ENCODE measurements at places on chromosomes 4 and X.

- H3K36me3 ChIP-seq: no peaks in the 10 kb centered on the region
- H3K4me3 ChIP-seq: no peak overlapping the region
- no peak for DNase-seq
Measured at GRCh38 chr4:8336412-8337075, 67.0 kb downstream of the HTRA3 start.

- no peak overlapping the region for H3K27ac ChIP-seq
- H3K4me3 ChIP-seq: no peak overlapping the region
- H3K27me3 ChIP-seq: no peaks in the 10 kb centered on the region
- H3K36me3 ChIP-seq: no peaks in the 10 kb centered on the region
Measured at GRCh38 chr4:13980317-13981310, 353.1 kb upstream of the BOD1L1 start.

DNA sequence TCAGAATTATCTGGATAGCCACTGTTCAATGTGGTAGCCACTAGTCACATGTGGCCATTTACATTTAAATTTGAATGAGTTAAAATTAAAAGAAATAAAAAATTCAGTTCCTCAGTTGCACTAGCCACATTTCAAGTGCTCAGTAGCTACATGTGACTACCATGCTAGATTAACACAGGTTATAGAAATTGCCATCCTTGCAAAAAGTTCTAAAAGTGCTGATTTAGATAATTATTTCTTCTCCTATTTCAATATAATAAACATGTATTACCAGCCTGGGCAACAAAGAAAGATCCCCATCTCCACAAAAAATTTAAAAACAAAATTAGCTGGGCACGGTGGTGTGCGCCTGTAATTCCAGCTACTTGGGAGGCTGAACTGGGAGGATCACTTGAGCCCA, 11.7 kb upstream of the STAG2 start:
- H3K4me1 ChIP-seq: no peaks in the 10 kb centered on the region
- DNase-seq: no peak
- no peak overlapping the region for H3K4me3 ChIP-seq
- H3K27ac ChIP-seq: no peak overlapping the region
- no peaks in the 10 kb centered on the region for H3K27me3 ChIP-seq

- DNase-seq: no peak
- H3K27ac ChIP-seq: no peak overlapping the region
- peak overlapping the region; percentile 67 for H3K4me3 ChIP-seq
- H3K4me1 ChIP-seq: no peaks in the 10 kb centered on the region
- no peaks in the 10 kb centered on the region for H3K36me3 ChIP-seq
Measured at GRCh38 chrX:19990151-19990555, 708 bp downstream of the BCLAF3 start.

- H3K4me1 ChIP-seq: no peaks in the 10 kb centered on the region
- no peaks in the 10 kb centered on the region for H3K36me3 ChIP-seq
- no peak overlapping the region for H3K27ac ChIP-seq
- no peaks in the 10 kb centered on the region for H3K27me3 ChIP-seq
- DNase-seq: no peak
- H3K4me3 ChIP-seq: no peak overlapping the region
Measured at GRCh38 chrX:150759568-150760416, 66.6 kb downstream of the MTMR1 start.

- H3K4me3 ChIP-seq: no peak overlapping the region
- DNase-seq: no peak
- H3K36me3 ChIP-seq: no peaks in the 10 kb centered on the region
Measured at GRCh38 chrX:29318012-29318411, 730.8 kb downstream of the IL1RAPL1 start.

- H3K27me3 ChIP-seq: no peaks in the 10 kb centered on the region
- no peak for DNase-seq
- no peak overlapping the region for H3K27ac ChIP-seq
- H3K36me3 ChIP-seq: no peaks in the 10 kb centered on the region
- no peaks in the 10 kb centered on the region for H3K4me1 ChIP-seq
Measured at GRCh38 chr4:88660446-88661294, 37.0 kb downstream of the NAP1L5 start.

- H3K4me1 ChIP-seq: no peaks in the 10 kb centered on the region
- H3K27me3 ChIP-seq: no peaks in the 10 kb centered on the region
- H3K36me3 ChIP-seq: no peaks in the 10 kb centered on the region
- no peak overlapping the region for H3K27ac ChIP-seq
- no peak for DNase-seq
Measured at GRCh38 chr4:85426366-85426765, 48.6 kb upstream of the ARHGAP24 start.

GRCh38 chr4:27594922-27595321, 734.3 kb downstream of the STIM2 start:
- no peak for DNase-seq
- H3K4me3 ChIP-seq: no peak overlapping the region
- H3K27me3 ChIP-seq: no peaks in the 10 kb centered on the region
- no peaks in the 10 kb centered on the region for H3K36me3 ChIP-seq
- no peaks in the 10 kb centered on the region for H3K4me1 ChIP-seq

- H3K27me3 ChIP-seq: no peaks in the 10 kb centered on the region
- H3K4me1 ChIP-seq: no peaks in the 10 kb centered on the region
- DNase-seq: no peak
- H3K27ac ChIP-seq: no peak overlapping the region
Measured at GRCh38 chr4:136934601-136935000, 597.7 kb downstream of the PCDH18 start.

GRCh38 chr4:15755321-15756155, 22.6 kb upstream of the CD38 start:
- no peak overlapping the region for H3K27ac ChIP-seq
- no peaks in the 10 kb centered on the region for H3K27me3 ChIP-seq
- DNase-seq: no peak
- no peaks in the 10 kb centered on the region for H3K36me3 ChIP-seq
